HFFc6 (cell line): ENCODE measurements at places on chromosomes 7 and 10. TPM values are rescaled to one million over a fixed set of nuclear protein-coding genes. Genes with fewer than 3 reads are reported as not detected.
A peak's percentile ranks its signal among the peaks of the same experiment; 100 is the strongest.

The BAMBI gene
- total RNA-seq, result 1.8 to 2.6 TPM (median 2.3 TPM) in 3 replicates

The RARRES2 gene
- total RNA-seq, result 0.28 TPM in 1 of 3 replicates, not detected in the others

The HOXA10 gene
- 39.3 and 40.4 TPM in 2 replicates for total RNA-seq

The CASP2 gene
- total RNA-seq, result 19.0 to 25.7 TPM (median 25.3 TPM) in 3 replicates

The LIPM gene
- not detected in 3 replicates for total RNA-seq

The PNLIPRP1 gene
- not detected in 3 replicates for total RNA-seq

The SMIM30 gene
- 48.5 to 63.2 TPM (median 52.6 TPM) in 3 replicates for total RNA-seq

The CLCN1 gene
- not detected in 3 replicates for total RNA-seq

The LMTK2 gene
- total RNA-seq, result 8.2 to 10.7 TPM (median 9.7 TPM) in 3 replicates

DNA sequence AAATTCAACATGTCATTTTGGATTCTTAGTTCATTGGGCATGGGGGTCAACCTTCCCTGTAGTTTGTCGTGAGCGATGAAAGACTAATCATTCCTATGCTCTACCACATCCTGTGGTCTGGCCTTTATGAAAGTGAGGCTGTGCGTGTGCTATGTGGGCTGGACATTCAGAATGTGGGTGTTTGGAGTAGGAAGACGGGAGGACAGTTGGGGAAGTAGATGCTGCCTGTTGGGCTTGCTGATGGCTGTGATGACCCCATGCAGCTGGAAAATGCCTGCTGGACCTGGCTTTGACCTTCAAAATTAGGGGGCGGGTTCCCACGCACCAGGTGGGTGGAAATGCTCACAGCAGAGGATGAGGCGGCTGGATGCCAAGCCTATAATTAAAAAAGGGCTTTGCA, 90.9 kb upstream of the MKI67 start:
- no peak for DNase-seq

GRCh38 chr10:456486-456885, 233.0 kb downstream of the DIP2C start:
- no peak for DNase-seq

GRCh38 chr10:132588301-132589013, 50.9 kb downstream of the INPP5A start:
- DNase-seq, result no peak

GRCh38 chr7:46080595-46081159, 159.6 kb upstream of the IGFBP3 start:
- peak; percentile 33 for DNase-seq

- DNase-seq, result no peak
Observed at GRCh38 chr10:31070691-31071090, 39.0 kb upstream of the ZNF438 start.

GRCh38 chr7:148746135-148746534, 47.4 kb downstream of the CUL1 start:
- no peak for DNase-seq

GRCh38 chr7:51017576-51018535, 235.2 kb upstream of the GRB10 start:
- no peak for DNase-seq

GRCh38 chr10:98101366-98101765, 33.1 kb upstream of the R3HCC1L start:
- DNase-seq, result no peak

DNA sequence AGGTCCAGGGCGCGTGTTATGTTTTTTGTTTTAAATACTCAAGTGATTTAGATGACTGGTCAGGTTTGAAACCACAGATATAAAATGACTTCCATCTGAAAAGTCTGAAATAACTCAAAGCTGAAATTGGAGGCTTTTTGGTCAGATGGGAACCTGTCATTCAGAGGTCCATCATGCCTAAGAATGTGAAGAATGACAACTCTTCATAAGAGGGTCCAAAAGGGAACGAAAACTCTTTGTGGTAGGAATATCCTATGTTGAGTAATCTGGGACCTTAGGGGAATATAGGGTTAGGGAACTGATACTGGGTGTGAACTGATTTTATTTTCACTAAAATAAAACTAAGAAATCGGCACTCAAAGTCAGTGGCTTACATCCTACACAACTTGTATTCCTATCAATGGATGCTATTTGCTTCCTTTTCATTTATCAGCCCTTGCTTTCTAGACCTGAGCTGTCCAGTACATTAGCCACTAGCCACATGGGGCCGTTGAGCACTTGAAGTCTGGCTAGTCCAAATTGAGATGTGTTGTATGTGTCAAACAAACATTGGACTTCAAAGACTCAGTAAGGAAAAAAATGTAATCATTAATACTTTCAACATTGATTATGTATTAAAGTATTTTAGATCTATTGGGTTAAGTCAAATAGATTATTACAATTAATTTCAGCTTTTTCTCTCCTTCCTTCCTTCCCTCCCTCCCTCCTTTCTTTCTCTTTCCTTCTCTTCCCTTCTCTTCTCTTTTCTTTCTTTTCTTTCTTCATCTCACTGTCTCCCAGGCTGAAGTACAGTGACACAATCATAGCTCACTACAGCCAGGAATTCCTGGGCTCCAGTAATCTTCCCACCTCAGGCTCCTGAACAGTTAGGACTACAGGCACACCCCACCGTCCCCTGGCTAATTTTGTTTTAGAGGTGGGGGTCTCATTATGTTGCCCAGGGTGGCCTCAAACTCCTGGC, 56.5 kb upstream of the KDM7A start:
- no peak for DNase-seq
